ENCODE measurements at places on chromosomes 6 and 20.

GRCh38 chr20:46176739-46177378 lies 58.7 kb downstream of the CD40 start:
- no peak for DNase-seq

DNA sequence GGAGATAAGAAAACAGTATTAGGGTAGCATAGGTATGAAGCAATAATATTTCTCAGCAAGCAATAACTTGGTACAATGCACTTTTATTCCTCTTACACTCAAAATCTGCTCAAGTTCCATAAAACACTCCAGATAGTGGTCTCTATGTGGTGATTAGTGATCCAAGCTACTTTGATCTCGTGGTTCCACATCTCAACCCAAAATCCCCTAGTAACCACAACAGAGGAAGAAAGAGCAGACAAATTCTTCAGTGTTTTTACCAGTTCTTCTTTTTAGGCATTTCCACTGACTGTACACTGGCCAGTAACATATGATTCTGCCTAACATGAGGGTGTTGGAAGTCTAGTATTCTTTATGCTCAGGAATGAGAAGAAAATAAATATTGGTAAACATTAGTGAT lies 309.0 kb upstream of the PTCHD4 start:
- DNase-seq: no peak

GRCh38 chr6:117425431-117426153 lies at the start of gene ROS1:
Gene ROS1 (minus strand): TSS chr6:117425942. CDS start chr6:117425656, 286 bp downstream.
- no peak for DNase-seq

GRCh38 chr6:150298030-150298380 lies 70.8 kb upstream of the IYD start:
- DNase-seq: no peak

- DNase-seq: no peak
Observed at GRCh38 chr6:82957171-82957867, 108.3 kb downstream of the UBE3D start.

DNA sequence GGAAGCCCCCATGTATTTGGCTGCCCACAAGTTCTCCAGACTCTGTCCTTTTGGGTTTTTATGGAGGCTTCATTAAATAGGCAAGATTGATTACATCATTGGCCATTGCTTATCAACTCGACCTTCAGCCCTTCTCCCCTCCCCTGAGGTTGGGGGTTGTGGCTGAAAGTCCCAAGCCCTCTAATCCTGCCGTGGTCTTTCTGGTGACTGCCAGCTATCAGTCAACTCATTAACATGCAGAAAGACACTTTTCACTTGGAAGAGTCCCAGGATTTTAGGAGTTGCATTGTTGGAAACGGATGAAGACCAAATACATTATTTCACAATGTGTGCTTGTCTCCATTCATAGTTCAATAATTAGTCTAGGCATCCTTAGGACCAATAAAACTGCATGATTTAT lies 9.5 kb downstream of the CDC5L start:
- DNase-seq: no peak

GRCh38 chr6:3542032-3542640 lies 85.3 kb upstream of the SLC22A23 start:
- DNase-seq: no peak

- no peak for DNase-seq
Observed at GRCh38 chr6:122059918-122060317, 339.5 kb upstream of the HSF2 start.

- DNase-seq: no peak
Observed at GRCh38 chr20:39248171-39248861, 286.2 kb downstream of the DHX35 start.

GRCh38 chr20:4665591-4665990 lies 56.1 kb upstream of the PRND start:
- DNase-seq: peak; percentile 36

DNA sequence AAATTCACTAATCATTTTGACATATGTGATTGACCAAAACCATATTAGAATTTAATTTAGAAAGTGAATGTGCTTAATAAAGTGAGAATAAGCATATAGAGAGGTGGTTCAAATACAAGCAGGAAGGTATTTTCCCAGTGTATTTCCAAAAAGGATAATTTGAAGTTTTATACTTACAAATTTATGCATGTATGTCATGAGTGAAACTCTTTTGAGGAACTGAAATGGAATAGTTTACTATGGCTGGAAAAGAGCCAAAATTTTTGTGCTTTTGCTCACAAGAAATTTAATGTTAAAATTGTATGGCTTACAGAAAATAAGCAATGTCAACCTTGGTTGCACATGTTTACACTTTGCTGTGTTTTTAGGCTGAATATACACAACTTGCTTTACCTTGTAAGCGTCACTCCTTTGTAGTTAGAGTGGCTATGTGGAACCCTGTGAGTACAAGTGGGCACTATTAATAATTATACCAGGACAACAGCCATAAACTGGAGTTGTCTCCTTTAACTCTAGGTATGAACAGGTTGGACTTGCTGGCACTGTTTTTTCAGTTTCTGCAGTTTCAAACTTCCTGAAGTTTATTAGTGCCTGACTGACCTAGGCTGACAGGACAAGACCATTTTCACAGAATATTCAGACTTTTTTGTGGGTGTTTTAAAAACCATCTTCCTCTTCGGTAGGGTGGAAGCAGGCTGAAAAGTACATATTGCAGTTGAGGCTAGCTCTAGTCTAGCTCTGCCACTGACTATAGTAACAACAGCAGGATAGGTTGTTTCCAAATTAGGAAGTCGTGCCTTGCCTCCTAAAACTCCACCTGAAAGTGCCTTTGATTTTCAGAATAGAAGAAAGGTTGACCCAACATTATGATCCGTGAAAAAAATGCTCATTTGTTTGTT lies 6.0 kb downstream of the AFDN start:
- peak; percentile 13 for DNase-seq

GRCh38 chr6:49905296-49905695 lies 39.0 kb upstream of the CRISP1 start:
- DNase-seq: no peak

DNA sequence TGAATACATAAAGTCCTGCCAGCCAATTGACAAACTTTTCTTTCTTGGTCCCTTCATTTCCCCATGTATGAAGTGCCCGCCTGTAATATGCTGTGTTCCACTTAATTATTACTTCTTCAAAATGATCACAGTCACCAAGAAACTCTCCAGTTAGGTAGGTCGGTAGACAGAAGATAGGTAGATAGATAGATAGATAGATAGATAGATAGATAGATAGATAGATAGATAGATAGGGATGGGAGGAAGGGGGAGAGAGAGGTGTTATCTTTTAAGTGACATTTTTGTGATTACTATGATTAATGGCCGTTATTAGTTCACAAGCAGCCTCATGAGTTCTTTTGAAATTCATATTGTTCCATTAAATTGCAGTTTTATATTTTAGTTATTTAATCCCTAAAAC lies 79.5 kb upstream of the TPD52L1 start:
- no peak for DNase-seq

DNA sequence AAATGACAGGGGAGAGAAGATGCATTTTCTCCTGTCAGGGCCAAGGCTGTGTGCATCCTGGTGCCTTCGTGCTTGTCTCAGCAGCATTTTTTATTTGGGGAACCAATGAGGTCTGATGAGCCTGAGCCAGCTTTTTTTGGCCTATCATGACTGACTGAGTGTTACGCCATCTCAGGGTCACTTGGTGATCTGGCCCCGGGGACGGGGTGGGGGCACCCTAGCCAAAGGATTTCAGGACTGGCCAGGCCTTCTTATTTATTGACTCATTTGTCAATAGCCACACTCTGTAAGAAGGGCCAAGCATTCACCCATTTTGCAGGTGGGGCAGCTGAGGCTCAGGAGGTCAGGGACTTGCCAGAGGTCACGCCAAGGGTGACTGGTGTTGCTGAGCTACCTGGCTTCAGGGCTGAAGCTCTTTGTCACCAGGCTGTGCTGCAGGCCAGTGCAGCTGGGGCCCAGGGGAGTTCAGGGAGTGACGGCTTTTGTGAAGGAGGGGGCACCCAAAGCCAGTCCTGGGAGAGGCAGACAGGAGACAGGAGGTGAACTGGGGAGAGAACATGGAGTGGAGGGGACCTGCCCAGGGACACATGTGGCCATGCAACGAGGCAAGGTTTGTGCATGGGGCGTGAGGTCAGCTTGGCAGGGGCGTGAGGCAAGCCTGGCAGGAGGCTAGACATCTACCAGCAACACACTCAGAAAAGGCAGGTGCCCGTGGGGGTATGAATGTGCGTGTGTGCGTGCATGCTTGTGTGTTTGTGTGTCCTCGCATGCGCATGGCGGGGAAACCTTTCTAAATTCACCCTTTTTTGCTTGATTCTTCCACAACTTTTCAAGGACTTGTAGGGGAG lies 31.1 kb downstream of the VSTM2L start:
- DNase-seq: no peak

All from inflammatory macrophage treated with lipopolysaccharide for 1 hour (primary cell).